Adrenal gland (tissue), 19 donors: ENCODE measurements at places on chromosomes 3 and 15. TPM values are rescaled to one million over a fixed set of nuclear protein-coding genes. Genes with fewer than 3 reads are reported as not detected.

Gene PLSCR5
- total RNA-seq = not detected

DNA sequence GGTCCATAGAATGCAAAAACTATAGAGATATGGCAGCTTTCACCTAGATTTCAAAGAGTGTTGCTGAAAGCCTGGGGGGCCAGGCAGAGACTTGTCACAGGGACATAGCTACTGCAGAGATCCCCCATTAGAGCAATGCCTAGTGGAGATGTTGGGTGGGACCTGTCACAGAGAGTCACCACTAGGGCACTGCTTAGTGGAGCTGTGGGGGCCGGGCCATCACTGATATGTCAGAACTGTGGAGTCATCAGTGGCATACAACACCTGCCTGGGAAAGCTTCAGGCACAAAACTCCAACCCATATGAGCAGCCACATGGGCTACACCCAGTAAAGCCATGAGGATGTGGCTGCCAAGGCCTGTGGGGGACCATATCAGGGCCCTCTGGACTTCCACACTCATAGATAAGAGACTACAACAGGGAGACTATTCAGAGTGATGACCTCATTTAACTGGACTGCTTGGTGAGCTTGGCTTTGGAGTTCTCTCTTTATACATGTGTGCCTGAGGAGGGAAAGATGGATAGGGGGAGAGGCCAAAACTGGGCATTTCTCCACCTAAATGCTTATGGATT is 176.3 kb downstream of the ZNF621 start:
- DNase-seq = no peak

- DNase-seq = no peak
Measured at GRCh38 chr3:181567311-181568075, 144.2 kb upstream of the SOX2 start.

DNA sequence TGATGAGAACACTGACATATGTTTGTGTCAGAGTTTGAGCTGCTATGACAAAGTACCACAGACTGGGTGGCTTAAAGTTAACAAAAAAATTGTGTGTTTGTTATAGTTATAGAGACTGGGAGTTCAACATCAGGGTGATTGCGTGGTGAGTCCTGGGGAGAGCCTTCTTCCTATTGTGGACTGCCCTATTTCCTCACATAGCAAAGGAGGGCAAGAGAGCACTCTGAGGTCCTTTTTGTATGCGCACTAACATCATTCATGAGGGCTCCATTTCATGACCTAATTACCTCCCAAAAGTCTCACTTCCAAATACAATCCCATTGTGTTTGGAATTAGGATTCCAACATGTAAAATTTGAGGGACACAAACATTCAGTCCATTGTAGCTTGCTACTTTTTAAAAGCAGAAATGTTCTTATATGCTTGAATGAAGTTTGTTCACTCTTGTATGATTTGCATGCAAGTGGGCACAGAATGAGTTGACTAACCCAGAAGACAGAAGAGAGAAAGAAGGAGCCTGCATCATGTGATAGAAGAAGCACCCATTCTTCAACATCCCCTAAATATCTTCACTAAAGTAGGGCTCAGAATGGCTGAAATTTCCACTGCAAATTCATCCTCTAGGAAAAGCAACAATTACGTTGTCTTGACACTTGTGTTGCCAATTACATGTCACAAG is 18.9 kb upstream of the ALCAM start:
- no peak for DNase-seq
